ENCODE measurements at places on chromosomes 2 and 18.

- no peak for DNase-seq
These were observed 50.4 kb upstream of the CTLA4 start for GRCh38 chr2:203817147-203817546.

DNA sequence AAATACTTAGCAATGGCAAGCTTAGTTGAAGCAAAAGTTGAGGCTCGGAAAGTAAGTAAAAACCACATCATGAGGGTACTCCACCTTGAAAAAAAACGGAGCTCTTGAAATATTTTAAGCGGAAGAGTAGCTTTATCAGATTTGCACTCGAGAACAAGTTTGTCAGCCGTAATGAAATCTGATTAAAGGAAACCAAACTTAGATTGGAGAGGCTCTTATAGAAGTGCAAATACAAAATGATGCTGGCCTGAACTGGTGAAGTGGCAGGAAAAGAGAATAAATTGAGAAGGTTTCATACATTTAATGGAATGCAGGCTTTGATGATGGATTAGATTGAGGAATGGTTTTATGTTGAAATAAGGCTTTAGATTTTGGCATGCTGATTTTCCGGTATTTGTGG, 484.2 kb downstream of the PID1 start:
- DNase-seq, result no peak

- no peak for DNase-seq
These were observed 5.5 kb downstream of the NPC1 start for GRCh38 chr18:23580677-23581367.

DNA sequence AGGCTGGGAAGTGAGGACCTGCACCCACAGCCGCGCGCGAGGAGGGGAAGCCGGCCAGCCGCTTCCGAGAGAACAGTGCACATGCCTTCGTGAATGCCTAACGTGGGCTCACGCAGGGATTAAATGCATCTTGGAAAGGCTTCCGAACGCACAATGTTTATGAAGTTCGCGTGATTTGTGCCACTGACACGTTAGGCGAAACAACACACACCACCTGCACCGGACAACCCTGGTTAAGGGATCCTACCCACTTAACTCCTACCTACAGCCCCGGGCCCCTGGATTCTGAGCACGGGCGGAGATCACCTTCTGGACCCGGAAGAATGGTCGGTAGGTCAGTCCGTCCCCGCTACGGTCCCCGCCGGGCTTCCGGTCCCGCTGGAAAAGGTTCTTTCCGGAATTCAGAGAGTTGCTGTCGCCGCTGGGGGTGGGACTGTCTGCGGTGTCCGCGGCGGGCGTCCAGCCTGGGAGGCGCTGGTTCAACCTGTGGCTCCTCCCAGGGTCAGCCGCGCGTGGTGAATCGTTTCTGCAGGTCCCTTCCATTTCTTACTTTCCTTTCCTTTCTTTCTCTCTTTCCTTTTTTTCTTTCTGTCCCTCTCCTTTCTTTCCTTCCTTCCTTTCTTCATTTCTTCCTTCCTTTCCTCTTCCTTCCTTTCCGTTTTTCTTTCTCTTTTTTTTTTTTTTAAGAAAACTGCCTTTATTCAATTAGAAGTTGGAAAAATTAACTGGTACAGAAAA, at the start of gene MTIF2:
Gene MTIF2, minus strand, starts transcription at position 325 of the 738 bp plus-strand sequence. CDS start 5,373 bp downstream, outside the sequence.
- DNase-seq, result peak; percentile 91

GRCh38 chr18:6836331-6836730, 106.8 kb downstream of the ARHGAP28 start:
- no peak for DNase-seq

- no peak for DNase-seq
These were observed 51.1 kb downstream of the COLEC12 start for GRCh38 chr18:449374-449773.

DNA sequence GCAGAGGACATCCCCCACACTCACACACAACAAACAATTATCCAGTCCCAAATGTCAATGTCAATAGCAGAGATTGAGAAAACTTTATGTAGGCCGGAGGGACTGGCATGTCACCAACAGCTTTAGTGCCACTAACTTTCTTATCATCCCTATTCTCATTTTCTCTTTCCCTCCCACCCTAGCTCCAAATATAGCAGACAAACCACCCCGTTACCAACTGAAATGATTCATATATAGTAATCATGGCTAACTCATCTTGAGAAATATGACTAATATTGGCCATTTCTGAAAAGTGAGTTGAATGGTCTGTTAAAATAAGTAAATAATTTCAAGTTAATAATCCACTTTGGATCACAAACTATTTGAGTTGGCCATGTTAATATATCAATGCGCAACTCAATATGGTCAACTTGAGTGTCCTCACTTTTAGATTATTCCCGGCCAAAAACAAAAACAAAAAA, 242.1 kb upstream of the RND3 start:
- no peak for DNase-seq

GRCh38 chr2:105380432-105381100, 18.3 kb downstream of the FHL2 start:
- DNase-seq, result no peak
